Fibroblast of villous mesenchyme (primary cell): ENCODE measurements at places on chromosomes 2 and 18.

GRCh38 chr2:196586511-196586991 is 53.0 kb upstream of the CCDC150 start:
- DNase-seq: peak; percentile 59

GRCh38 chr2:174840436-174840835 is 76.2 kb upstream of the CHRNA1 start:
- peak; percentile 79 for DNase-seq

GRCh38 chr2:17059458-17059857 is 393.8 kb upstream of the CYRIA start:
- DNase-seq: no peak

GRCh38 chr2:241507430-241508239 is 749 bp downstream of the STK25 start:
- DNase-seq: peak; percentile 44
